ENCODE measurements at places on chromosomes 13 and 19. TPM values are rescaled to one million over a fixed set of nuclear protein-coding genes. Genes with fewer than 3 reads are reported as not detected.

Gene PCP2
- total RNA-seq: 19.5 TPM

Gene COL4A1
- total RNA-seq: not detected

Gene CAPN12
- total RNA-seq: 3.8 TPM

Gene DMWD
- total RNA-seq: 38.9 TPM

Gene RFPL4AL1
- total RNA-seq: not detected

Gene GPR183
- 95.1 TPM for total RNA-seq

Gene TMEM145
- total RNA-seq: 1.6 TPM

Gene TRPM4
- total RNA-seq: 0.52 TPM

Gene ZNF433
- total RNA-seq: not detected

GRCh38 chr13:77338329-77338728, 11.4 kb upstream of the MYCBP2 start:
- no peak for ATAC-seq

GRCh38 chr13:104843401-104843800, 1692.1 kb downstream of the EFNB2 start:
- no peak for ATAC-seq

GRCh38 chr13:99199541-99200431, 868 bp upstream of the UBAC2 start:
- ATAC-seq: no peak

DNA sequence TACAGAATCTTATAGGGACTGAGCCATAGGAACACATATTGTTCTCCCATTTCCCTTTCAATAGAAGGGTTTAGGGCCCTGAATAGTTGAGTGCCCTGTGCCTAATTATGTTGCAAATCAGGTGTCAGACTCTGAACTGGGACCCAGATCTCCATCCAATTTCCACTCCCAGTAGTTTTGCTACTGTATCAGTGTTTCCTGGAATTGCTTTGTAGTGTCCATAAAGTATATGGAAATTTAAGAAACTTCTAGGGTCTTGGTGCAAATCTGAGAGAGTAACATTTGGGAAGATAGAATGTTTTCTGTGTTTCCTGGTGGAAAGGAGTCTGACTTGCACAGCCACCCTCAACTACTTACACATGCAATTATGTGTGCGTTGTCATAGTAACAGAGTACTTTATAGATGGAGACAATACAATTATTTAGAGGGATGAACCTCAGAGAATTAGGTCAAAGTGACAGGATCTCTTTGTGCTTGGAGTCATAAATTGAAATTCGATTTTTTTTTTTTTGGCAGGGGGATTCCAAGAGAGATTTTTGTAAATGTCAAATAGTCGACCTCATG, 646 bp upstream of the SLC10A2 start:
- no peak for ATAC-seq

GRCh38 chr19:23665651-23666410, 21.2 kb downstream of the ZNF675 start:
- no peak for ATAC-seq

DNA sequence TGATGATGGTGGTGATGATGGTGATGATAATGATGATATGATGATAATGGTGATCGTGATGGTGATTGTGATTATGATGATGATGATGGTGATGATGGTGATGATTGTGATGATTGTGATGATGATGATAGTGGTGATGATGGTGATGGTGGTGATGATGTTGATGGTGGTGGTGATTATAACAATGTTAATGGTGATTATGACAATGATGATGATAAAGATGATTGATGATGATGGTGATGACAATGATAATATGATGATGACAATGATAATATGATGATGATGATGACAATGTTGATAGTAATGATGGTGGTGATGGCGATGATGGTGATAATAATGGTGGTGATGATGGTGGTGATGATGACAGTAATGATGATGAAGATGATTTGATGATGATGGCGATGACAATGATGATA, 34.1 kb upstream of the ZNF536 start:
- no peak for ATAC-seq

DNA sequence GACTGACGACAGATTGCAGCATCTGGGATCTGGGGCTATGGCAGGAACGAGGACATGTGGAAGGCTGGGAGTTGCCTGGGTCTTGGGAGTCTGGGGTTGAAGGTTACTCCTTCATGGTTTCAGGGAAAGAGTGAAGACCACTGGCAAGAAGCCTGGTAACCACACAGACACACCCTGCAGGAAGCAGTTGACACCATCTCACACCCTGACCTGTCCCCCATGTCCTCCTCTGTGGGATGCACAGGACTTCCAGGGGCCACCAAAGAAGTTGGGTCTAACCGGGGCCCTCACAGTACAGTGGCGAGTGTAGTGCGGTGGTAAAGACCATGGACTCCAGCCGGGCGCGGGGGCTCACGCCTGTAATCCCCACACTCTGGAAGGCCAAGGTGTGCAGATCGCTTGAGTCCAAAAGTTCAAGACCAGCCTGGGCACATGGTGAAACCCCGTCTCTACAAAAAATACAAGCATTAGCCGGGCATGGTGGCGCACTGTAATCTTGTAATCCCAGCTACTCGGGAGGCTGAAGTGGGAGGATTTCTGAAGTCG, 10.6 kb upstream of the FFAR2 start:
- no peak for ATAC-seq

DNA sequence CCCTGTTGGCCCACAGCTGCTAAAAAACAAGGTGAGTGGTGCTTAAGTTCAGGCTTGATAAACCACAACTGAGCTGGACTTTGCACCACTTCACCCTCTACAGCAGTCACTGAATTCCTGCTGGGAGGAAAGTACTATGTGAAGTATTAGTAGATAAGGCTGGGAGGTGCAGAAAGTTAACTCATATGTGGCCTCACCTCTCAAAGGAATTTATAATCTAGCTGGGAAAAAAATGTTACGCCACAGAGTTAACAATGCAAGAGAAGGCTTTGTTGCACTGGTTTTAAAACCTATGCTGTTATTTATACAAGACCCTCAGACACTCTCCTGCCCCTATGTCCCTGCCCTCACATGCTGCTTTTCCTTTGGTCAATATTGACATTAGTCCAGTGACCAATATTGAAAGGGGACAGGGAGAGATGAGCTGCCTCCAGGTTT, 60.9 kb downstream of the LIG4 start:
- no peak for ATAC-seq

- ATAC-seq: no peak
Observed at GRCh38 chr13:78521091-78521490, 82.3 kb downstream of the POU4F1 start.

DNA sequence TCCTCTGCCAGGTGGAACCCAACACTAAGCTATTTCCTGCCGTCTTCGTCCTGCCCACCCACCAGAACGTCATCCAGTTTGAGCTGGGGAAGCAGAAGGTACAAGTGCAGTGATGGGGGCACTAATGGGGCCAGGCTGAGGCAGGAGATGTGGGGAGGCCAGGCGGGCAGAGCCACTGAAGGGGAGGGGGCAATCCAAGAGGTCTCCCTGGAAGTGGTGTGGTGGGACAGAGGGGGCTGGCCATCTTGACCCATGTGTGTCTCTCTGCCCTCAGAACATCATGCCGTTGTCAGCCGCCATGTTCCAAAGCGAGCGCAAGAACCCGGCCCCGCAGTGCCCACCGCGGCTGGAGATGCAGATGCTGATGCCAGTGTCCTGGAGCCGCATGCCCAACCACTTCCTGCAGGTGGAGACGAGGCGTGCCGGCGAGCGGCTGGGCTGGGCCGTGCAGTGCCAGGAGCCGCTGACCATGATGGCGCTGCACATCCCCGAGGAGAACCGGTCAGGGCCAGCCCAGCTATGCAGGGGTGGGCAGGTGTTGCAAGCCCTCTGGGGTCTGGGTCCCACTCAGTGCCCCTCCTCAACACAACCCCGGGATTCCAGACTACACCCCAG, 49.6 kb downstream of the RYR1 start:
- ATAC-seq: no peak

GRCh38 chr13:79060216-79060615, 345.8 kb downstream of the RBM26 start:
- ATAC-seq: no peak

DNA sequence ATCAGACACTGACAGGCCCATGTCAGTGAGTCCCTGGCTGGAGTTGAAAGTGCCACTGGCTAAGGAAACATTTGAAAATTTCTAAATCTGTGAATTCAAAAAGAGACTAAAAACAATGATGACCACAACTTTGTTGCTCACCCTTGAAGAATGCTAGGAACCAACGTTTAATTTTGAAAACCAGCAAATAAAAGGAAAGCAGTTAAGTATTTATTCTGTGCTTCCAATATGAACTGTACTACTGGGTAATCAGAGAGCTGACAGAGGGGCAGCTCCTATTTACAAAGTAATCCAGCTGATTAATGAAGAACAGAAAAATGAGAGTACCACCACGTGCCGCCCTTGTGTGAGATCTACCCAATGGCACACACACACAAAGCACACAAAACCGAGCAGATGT, 44.7 kb upstream of the LATS2 start:
- no peak for ATAC-seq

GRCh38 chr13:85564598-85564997, 234.6 kb downstream of the SLITRK6 start:
- no peak for ATAC-seq

- ATAC-seq: no peak
Observed at GRCh38 chr13:67119481-67119894, 110.6 kb downstream of the PCDH9 start.

DNA sequence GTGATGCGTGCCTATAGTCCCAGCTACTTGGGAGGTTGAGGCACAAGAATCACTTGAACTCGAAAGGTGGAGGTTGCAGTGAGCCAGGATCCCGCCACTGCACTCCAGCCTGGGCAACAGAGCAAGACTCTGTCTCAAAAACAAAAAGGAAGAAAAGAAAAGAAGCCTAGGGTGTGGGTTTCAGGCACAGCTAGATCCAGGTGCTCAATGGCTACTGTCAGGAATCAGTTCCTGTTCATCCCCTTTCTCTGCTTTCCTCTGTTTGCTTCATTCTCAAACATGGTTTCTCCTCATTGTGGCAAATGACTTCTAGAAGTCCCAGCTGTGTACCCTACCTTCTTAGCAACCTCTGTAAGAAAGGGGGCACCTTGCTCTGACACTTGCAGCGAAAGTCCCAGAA, 5.9 kb downstream of the CBLC start:
- ATAC-seq: no peak

Data from activated T-helper 17 cell treated with anti-CD3 and anti-CD28 coated beads, Interleukin-2, amount 50 U/mL, for 72 hours (primary cell).